ENCODE measurements at places on chromosomes 11 and 22.

- no peak for DNase-seq
Measured at GRCh38 chr22:47608421-47608820, 846.0 kb downstream of the TBC1D22A start.

- no peak for DNase-seq
Measured at GRCh38 chr11:73356979-73357860, 19.0 kb upstream of the RELT start.

DNA sequence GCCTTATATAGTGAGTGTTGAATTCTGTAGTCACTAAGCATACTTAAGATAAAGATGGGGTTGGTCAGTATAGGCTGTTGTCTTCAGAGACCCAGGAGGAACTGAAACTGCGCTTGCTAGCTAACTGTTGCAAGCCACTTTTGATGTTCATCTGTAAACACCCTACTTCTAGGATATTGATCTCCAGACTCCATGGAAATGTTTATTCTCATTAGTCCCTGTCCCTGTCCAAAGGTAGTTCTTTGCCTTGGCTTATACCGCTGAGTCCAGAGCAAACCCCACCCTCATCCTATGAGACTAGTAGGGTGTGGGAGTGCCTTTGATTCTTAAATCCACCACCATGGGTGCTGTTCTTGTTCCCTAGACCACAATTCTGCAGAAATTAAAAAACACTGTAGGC, 36.4 kb downstream of the DEPDC5 start:
- no peak for DNase-seq

GRCh38 chr11:60710482-60710881, 11.1 kb downstream of the MS4A8 start:
- DNase-seq = peak; percentile 49

GRCh38 chr22:47051441-47052071, 289.1 kb downstream of the TBC1D22A start:
- DNase-seq = no peak

GRCh38 chr11:45400591-45400990, 114.5 kb upstream of the SYT13 start:
- DNase-seq = no peak

- no peak for DNase-seq
Measured at GRCh38 chr11:49432242-49432848, 223.9 kb upstream of the FOLH1 start.

DNA sequence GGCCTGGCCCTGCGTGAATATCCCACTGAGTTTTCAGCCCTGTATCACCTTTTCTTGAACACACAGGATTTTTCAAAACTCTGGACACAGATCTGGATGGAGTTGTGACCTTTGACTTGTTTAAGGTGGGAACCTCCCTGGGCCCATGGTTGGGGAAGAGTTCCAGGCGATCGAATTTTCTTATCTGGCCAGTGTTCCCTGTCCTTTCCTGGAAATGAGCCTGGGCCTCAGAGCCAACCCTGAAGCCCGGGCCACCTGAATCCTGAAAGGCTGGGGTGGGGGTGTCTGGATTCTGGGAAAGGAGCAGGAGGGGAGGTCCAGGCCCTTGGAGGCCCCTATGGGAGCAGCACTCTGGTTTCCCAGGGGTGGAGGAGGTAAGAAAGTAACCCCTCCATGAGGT, 29.0 kb downstream of the CAPN1 start:
- DNase-seq = no peak

GRCh38 chr11:2563213-2564007, 118.6 kb downstream of the KCNQ1 start:
- DNase-seq = no peak

GRCh38 chr11:64918017-64918416, 1.0 kb upstream of the ATG2A start:
- no peak for DNase-seq
